ENCODE measurements at places on chromosomes 5 and 9. TPM values are rescaled to one million over a fixed set of nuclear protein-coding genes. Genes with fewer than 3 reads are reported as not detected.

DNA sequence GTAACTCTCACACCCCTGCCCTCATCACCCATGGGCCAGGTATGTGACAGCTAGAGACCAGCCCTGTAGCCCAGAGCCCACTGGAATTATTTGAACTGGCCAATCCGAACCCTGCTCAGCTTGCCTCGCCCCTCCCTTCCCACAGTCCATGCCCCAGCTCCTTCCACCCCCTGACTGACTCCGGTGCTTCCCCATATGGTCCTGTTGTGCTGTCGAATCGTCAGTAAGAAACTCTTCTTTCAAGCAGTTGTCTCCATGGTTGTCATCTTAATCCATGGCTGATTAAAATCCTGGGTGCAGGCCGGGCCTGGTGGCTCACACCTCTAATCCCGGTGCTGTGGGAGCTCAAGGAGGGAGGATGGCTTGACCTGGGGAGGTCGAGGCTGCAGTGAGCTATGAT, 118.5 kb downstream of the COL23A1 start:
- no peak for DNase-seq

PCDHB9 gene
- total RNA-seq, result 1.3 TPM

- no peak for DNase-seq
Observed at GRCh38 chr9:100027543-100027942, 71.3 kb downstream of the ERP44 start.

DNA sequence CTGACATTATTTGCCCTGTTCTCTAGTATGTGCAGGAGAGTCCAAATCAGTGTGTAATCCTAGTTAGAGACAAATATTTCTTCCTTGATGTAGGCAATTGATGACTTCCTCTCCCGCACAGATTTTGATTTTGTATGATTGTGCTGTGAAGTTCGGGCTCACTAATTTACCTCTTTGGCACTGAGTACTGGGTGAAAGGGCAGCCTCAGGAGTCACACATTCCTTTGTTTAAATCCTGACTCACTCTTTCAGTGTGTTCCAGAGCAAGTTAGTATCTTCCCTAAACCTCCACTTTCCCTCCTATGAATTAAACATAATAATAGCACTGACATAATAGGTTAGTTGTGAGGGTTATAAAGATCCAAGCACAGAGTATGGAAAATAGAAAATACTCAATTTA, 269.7 kb downstream of the ISL1 start:
- DNase-seq, result no peak

- DNase-seq, result no peak
Observed at GRCh38 chr9:108180541-108180940, 675.2 kb downstream of the ACTL7B start.

Data from Right ventricle myocardium inferior (tissue), 1 donor.